ENCODE measurements at places on chromosomes 5 and 9.

GRCh38 chr9:37990404-37991015 is 78.5 kb downstream of the SHB start:
- DNase-seq: no peak

- DNase-seq: peak; percentile 95
These were observed 42.8 kb downstream of the NFIB start for GRCh38 chr9:14271093-14271673.

GRCh38 chr9:112836394-112836793 is 54.3 kb downstream of the SLC46A2 start:
- no peak for DNase-seq

DNA sequence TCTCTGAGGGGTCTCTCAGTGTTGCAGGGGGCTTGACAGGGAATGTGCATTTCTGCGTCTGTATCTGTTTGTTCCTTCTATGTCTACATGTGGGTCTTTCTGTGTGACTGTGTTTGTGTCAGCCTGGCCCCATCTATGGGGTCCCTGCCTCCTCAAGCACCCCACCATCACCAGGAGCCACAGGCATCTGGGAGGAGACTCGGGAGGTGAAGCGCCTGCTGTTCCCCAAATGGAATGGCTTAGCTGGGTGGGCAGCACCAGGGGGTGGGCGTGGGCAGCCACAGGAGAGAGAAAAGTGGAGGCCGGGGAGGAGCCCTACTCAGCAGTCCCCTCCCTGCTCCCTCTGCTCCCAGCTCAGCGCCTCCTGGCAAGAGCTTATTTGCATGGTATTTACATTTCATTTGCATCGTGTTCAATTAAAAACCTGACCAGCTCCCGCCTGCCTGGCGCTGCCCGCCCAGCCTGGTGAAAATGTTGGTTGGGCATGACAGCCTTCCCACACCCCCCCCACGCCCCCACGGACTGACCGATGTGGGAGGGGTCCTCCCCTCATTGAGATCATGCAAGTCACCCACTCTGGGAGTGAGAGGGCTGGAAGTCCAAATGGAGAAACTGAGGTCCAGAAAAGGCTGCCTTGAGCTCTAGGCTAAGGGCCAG is 50.5 kb downstream of the CXXC5 start:
- DNase-seq: no peak

DNA sequence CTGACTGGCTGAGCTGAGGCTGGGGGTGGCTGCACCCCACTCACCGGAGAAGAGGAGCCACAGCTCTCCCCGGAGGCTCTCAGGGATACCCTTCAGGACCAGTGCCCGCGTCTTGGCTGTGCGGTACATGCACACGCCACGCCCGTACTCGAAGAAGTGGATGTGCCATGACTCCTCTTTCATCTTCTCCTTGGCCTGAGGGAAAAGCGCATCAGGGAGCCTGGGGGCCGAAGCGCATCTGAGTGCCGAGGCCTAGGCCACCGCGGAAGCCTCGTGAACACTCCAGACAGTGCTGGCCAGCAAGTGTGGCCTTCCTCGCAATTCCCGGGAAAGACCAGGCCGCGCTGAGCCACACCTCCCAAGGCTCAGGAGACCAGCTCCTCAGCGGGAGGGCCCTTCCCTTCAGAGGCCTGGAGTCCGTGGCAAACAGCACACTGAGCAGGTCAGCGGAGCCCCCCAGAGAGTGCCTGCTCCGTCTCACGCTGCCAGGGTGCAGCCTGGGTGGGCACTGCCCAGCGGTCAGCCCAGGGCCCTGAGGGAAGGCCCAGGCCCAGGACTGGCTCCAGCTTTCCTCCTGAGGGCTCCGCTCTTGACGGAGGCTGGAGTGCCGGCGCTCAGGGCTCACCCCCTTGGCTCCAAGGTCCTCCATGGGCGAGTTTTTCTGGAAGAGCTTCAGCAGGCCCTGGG is 20.5 kb upstream of the MRNIP start:
- no peak for DNase-seq

DNA sequence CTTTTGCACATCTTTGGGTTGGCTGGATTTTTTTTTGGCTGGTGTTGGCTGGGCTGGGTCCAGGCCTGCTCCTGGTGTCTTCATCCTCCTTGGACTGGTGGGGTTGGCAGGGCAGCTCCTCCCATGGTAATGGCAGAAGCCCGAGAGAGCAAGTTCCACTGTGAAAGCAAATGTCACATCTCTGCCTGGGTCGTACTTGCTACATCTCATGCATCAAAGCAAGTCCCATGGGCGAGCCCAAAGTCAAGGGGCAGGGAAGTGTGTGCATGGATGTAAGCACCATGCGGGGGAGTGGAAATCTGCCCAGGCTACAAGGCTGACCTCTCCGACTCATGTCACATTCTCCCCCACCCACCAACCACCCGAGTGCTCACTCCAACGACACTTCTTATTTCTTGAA is 26.7 kb downstream of the NKX2-5 start:
- no peak for DNase-seq

DNA sequence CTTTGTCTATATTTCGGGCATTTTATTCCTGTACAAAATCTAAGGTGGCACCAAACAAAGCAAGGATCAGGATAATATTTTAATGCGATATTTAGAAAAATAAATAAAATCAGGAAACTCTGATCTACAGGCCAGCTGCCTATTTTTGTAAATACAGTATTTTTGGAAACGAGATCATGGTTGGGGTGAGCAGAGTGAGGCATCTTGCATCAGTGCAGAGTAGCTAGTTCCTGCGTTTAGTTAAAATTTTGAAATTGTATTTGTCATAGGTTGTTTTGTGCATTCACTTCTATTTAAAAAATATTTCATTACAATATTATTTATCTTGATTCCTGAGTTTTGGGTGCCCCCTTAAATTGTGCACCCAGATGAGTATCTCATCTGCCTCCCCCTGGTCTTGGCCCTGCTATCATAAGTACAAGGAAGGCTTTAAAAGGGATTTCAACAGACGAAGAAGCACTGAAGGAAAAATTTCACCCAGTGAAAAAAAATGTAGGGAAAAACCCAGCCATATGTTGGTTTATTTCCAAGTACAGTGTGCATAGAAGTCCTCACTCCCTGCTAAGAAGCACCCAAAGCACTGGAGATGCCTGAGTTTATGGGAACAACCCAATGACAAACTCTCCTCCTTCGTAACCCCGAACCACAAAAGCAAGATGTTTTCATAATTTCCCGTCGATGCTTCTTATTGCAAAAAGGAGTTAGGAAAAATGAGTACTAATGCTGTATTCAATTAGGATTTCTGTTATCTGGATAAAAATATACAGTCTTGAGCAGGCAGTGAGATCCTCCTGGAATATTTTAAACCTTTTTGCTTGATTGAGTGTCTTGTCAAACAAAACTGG is 304.7 kb upstream of the CLINT1 start:
- no peak for DNase-seq

- no peak for DNase-seq
These were observed 2.5 kb downstream of the TRIM32 start for GRCh38 chr9:116689486-116690032.

DNA sequence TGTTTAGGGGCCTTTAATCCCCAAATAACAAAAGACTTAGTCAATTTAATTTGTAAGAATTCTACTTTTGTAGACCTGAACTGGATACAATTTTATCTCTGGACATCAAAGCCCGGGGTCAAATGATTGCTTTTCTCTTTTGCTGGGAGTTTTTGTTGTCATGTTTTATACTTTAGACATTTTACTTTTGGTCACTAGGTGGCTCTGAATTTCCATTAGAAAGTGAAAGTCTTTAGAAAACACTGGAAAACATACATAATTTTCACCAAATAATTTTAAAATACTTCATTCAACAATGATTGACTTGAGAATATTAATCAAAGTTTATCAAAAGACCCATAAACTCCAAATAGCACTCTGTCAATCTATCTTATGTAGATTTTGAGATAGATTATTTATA is 2.8 kb upstream of the PCA3 start:
- DNase-seq: no peak

GRCh38 chr9:16709924-16710323 is 160.5 kb downstream of the BNC2 start:
- no peak for DNase-seq

- no peak for DNase-seq
These were observed 228.0 kb upstream of the ADAMTSL1 start for GRCh38 chr9:18245911-18246310.

DNA sequence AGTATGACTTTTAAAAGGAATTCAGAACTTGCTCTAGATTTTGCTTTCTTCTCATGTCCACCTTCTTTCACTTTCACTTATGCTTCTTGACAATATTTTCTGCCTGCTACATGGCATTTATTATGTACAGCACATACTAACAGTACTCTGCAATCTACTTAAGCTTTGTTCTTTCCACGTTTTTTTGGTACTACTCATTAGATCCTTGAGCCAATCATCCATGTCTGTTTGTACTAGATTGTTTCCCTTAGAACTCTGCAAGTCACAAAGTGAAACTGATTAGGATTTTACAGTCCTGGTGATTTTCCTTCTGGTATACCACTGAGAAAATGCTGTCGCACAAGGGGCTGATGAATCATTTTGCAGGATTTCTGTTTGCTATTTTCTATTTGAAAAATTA is 78.3 kb downstream of the PARP8 start:
- DNase-seq: peak; percentile 13

DNA sequence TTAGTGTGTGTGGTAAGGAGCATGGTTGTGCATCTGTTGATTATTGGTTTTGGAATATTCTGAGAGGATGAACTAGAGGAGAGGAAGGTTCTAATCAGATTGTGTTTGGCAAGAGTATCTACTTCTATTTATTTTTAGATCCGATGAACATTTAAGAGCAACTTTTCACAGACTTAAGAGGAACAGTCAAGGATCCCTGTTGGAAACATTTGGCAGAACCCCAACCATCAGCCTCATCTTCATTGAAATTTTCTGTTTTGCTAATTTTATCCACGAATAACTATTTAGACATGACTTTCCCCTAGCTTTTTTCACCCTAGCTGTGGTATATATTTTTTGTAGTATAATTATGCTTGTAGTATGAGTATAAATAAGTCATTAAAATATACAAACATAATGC is 868.5 kb downstream of the MAT2B start:
- no peak for DNase-seq

GRCh38 chr5:17373406-17373805 is 124.6 kb upstream of the TAF11L2 start:
- DNase-seq: no peak

DNA sequence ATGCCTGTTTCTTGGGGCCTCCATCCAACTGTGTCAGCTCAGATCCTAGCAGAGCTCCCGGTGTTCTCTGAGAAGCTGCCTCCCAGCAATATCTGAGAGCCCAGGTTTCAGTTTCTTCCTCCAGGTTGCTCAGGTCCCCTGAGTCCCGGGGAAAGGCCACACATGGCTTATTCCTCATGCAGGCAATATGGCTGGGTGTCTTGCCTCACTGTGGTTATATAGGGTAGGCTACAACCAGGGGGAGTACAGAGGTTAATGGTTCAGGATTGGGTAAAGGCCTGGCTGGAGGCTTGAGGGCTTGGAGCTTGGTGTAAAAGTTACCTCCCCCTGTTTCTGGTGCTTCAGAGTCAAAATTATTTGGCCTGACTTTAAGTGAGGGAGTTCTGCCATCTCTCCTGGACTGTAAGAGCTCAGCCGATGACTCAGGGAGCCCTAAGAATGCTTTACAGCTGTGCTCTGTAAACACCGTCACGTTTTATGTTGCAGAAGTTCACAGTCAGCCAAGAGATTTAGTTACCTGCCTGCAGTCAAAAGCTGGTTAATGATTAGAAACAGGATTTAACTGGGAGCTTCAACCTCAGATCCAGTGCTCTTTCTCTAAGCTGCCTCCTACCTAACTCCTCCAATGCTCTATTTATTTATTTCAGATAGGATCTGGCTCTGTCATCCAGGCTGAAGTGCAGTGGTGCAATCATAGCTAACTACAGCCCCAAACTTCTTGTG is 24.3 kb upstream of the UBAP2 start:
- DNase-seq: no peak

GRCh38 chr9:34633851-34634550 is 3.6 kb downstream of the SIGMAR1 start:
- DNase-seq: peak; percentile 72

- DNase-seq: no peak
These were observed 479.4 kb downstream of the ENC1 start for GRCh38 chr5:74161170-74161569.

GRCh38 chr5:93294199-93294598 is 286.8 kb downstream of the NR2F1-AS1 start:
- DNase-seq: no peak

DNA sequence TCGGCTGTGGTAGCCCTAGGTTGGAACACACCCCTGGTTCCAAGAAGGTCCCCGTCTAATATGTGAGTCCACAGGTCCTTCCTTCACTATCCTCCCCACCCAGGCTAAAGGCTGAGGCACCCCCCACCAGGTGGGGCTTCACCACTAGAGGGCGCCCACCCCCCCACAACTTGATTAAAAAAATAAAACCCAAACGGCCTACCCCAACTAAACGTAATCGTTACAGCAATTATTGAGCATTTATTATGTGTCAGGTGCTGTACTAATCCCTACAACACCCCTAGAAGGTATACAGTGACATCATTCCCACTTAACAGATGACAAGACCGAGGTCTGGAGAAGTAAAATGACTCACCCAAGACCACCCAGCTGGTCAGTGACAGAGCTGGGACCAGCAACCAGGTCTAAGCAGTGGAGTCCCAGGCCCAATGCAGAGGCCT is 65.0 kb downstream of the FGF18 start:
- DNase-seq: no peak

- no peak for DNase-seq
These were observed 23.8 kb upstream of the SPTAN1 start for GRCh38 chr9:128528445-128529160.

DNA sequence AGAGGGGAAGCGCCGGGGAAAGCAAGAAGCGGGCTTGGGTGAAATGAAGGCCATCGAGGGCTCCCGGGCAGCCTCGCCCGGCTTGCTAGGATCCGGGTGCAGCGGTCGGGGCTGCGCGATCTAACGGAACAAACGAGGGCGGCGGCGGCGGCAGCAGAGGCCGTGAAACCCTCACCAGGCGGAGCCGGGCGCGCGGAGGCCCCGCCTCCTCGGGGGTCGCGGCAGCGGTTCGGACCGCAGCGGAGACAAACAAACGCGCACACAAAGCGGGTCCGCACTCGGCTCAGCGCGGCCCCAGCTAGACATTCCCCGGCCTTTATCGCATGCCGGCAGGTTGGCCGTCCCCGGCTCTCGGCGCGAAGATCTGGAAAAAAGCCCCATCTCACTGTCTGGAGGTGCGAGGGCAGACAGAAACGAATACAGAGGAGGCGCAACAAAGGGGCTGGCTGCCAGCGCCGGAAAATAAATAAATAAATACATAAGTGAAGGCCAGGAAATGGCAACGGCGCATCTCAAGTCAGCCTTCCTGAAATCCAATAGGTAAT is 10.5 kb upstream of the TRIM36 start:
- DNase-seq: peak; percentile 38

GRCh38 chr5:56507351-56507930 is 274.3 kb upstream of the ANKRD55 start:
- DNase-seq: peak; percentile 57

DNA sequence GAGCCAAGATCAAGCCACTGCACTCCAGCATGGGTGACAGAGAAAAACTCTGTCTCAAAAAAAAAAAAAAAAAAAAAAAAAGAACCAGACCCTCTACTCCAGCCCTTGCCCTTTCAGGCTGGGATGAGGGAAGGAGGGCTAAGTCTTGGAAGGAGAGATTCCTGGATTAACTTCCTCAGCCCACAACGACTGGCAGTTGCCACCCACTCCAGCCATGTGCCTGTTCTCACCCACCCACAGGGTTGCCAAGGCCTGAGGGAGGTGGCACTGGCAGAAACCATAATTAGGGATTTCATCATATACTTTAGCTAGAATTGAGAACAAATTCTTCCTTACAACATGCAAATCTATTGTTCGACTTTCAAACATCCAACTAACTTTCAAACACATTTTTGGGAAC is 87.8 kb upstream of the SLC30A5 start:
- no peak for DNase-seq

- DNase-seq: no peak
These were observed 595.9 kb downstream of the DTWD2 start for GRCh38 chr5:118392491-118392890.

Measured in NCI-H2081 (cell line).